GM23338 (cell line): ENCODE measurements at places on chromosomes 2 and 18. TPM values are rescaled to one million over a fixed set of nuclear protein-coding genes. Genes with fewer than 3 reads are reported as not detected.

DNA sequence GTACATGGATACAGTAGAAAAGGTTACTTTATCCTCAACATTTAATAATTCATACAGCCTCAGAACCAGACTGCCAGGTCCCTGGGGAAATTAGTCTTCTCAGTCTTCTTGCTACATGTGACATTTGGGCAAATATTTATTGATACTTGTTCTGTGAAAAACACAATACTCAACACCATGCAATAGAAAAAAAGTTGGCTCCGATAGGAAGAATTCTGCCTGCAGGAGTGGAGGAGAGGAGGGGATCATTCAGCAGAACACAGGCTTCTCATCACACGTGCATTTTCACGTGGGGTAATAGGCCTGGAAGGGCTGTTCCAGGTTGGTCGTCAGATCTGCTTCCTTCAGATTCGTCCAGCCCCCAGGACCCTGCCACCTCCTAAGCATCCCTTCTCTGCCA, 58.4 kb upstream of the ACKR3 start:
- DNase-seq, result no peak

DNA sequence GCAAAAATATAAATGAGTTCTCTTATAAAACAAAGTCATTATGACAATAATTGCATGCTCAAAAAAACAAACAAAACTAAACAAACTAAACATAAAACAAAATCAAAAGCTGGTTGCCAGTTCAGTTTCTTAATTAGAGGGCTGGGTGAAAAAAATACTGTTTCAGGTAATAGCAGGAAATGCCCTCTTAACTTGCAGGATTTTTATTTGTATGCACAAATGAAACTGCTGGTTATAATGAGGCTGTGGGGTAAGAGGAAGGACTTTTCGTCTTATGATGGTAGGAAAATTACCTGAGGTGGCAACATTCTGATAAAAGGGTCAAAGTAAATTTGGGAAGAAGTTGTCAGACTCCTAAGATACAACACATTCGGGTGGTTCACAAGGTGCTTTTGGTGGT, 21.5 kb upstream of the CDKL4 start:
- DNase-seq, result no peak

DNA sequence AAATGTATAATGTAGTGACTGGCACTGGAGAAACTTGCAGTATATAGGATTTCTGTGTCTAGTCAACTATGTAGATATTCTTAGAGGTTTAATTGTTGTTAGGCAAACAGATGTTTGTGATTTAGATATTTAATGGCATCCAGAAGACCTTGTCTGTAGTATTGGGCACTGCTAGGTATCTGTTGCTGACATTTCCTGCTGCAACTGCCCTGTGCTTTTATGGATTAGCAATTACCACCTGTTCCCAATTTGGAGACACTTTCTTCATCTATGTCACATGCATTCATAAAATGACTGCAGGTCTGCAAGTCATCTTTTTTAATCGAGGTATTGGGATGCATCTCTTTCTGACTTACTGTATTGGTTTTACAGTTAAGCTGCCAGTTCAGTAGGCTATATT, 71.3 kb downstream of the ITGA4 start:
- no peak for DNase-seq

GRCh38 chr2:239608260-239608659, 207.4 kb upstream of the HDAC4 start:
- no peak for DNase-seq

GRCh38 chr2:233002829-233003657, 10.0 kb downstream of the NGEF start:
- no peak for DNase-seq

- no peak for DNase-seq
These were observed 2149.8 kb upstream of the PIK3C3 start for GRCh38 chr18:39805218-39805617.

DNA sequence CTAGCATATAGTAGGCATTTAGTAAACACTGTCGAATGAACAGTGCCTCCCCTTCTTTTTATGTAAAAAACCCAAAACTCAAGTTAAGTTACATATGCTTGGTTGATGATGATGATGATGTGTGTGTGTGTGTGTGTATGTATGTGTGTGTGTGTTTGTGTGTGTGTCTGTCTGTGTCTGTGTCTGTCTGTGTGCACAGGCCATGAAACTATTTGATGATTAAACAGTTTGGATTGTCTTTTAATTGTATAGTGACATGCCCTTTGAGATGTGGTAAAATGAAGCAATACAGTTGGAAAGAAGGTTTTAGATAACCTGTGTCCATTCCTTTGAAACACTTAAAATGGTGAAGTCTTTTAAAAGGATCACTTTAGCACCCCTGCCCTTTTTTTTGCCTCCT, 105.6 kb downstream of the MAP4K4 start:
- no peak for DNase-seq

The DNAJC5G gene
- 0.39 and 0.59 TPM in 2 replicates for total RNA-seq

The ANKRD53 gene
- total RNA-seq, result 0.73 and 1.3 TPM in 2 replicates

The C2orf72 gene
- 1.3 and 1.4 TPM in 2 replicates for total RNA-seq
